Right ventricle myocardium superior (tissue), 1 donor: ENCODE measurements at places on chromosomes 4 and X. TPM values are rescaled to one million over a fixed set of nuclear protein-coding genes. Genes with fewer than 3 reads are reported as not detected.

The TAF7L gene
- not detected for total RNA-seq

The ZNF630 gene
- total RNA-seq: 2.9 TPM

The C1QTNF7 gene
- total RNA-seq: 1.9 TPM

The LRRC66 gene
- 0.32 TPM for total RNA-seq
